HT1080 (cell line): ENCODE measurements at places on chromosomes 5 and 9.

GRCh38 chr9:127927988-127928675, 2.4 kb downstream of the PIP5KL1 start:
- DNase-seq, result no peak

DNA sequence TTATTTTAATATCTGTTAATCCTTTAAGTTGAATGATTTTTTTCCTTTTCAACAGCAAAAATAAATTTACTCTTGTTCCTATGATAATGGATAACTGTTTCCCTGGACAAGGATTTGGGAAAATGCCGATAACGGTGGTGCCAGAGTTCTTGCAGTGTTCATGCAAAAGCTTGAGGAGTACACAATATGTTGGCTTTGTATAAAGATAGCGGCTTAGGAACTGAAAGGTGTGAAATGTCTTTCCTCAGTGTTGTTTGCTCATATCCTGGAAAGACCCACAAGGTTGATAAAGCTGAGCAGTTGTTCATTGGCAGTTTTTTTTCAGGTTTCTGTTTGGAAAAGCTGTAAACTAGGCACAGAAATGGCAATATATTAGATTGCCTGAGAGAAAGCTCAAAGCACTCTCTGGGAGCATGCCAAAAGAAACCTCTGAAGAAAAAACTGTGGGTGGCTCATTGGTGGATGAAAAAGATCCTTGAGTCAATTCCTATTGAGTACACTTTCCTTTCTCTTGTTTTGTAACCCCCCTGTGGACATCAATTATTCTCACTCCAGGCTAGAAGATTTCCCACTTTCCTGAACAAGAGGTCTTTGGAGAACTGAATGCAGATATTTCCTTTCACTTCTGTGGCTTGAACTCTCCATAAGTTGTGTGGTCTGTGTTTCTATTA, 117.2 kb upstream of the RGMB start:
- DNase-seq, result no peak

GRCh38 chr9:133403766-133404453, 13.9 kb downstream of the REXO4 start:
- peak; percentile 30 for DNase-seq

DNA sequence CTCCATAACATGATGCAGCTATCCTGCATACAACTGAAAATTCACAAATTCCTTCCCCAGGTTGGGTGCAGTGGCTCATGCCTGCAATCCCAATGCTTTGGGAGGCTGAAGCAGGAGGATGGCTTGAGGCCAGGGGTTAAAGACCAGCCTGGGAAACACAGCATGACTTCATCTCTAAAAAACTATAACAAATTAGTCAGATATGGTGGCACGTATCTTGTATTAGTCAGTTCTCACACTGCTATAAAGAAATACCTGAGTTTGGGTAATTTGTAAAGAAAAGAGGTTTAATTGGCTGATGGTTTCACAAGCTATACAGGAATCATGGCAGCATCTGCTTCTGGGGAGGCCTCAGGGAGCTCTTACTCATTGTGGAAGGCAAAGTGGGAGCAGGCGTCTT, 56.4 kb upstream of the DAPK1 start:
- DNase-seq, result no peak

GRCh38 chr9:133643978-133644760, 8.0 kb downstream of the DBH start:
- DNase-seq, result no peak

DNA sequence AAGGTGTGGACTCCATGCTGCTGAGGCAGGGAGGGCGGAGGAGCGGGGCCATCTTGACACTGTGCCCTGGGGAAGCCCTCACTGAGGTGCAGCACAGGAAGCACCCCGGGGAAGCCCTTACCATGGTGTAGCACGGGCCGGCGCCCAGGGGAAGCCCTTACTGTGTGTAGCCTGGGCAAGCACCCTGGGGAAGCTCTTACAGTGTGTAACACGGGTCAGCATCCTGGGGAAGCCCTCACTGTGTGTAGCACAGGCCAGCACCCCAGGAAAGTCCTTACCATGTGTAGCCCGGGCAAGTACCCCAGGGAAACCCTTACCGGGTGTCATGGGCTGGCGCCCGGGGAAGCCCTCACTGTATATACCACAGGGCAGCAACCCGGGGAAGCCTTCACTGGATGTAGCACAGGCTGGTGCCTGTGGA, 62.6 kb upstream of the ZNF354B start:
- no peak for DNase-seq

DNA sequence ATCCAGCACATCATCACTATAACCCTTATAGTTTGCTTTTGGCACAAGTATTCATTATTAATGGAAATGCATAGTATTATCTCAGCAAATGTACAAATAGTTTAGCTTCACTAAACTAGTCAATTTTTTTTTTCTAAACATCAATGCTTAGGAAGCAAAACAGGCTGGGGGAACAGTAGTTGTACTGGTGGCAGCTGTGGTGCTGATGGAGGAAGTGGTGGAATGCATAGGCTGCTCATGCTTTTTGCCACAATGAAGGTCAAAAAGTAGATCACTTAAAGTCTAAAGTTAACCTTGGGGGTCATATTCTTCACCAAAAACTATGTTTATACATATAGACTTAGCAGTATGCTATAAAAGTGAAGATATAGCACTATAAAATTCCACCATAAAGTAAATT, 36.3 kb upstream of the CDKN2B start:
- no peak for DNase-seq

- no peak for DNase-seq
Observed at GRCh38 chr5:124554746-124555578, 191.5 kb downstream of the ZNF608 start.

DNA sequence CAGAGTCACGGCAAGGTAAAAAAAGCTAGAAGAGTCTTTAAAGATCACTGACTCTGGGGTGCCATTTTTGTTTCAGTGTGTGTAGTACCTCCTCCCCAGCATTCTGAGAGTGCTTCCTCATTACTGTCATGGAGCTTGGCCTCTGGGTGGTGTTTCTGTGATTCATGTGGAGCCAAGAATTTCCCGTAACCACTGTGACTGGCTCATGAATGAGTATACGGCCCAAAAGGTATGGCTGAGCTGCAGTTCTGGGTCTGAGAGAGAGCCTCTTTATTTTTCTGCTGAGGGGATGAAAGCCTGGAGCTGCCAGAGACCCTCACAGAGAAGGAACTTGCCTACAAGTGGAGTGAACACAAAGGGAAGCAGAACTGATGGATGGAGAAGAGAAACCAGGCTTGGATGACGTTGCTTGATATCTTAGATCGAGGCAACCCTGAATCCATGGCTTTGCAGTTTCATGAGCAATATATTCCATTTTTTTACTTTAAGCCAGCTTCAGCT, 85.6 kb downstream of the PTTG1 start:
- peak; percentile 72 for DNase-seq

DNA sequence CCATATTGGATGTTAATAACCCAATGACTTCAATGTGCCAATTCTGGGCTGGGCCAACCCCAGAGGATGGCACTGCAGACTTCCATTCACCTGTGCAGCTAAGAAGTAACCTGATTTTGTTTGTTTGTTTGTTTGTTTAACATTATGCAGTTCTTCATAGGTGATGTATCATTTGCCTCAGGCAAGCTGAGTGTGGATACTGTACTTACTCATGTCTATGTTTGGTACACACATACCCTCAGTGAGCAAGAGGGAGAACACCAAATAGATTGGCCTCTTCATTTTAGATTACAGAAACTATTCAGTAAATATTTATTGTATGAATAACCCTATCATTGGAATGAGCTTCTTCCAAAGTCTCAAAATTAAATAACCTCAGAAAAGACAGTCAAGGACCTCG, 180.2 kb upstream of the SMC2 start:
- DNase-seq, result no peak

DNA sequence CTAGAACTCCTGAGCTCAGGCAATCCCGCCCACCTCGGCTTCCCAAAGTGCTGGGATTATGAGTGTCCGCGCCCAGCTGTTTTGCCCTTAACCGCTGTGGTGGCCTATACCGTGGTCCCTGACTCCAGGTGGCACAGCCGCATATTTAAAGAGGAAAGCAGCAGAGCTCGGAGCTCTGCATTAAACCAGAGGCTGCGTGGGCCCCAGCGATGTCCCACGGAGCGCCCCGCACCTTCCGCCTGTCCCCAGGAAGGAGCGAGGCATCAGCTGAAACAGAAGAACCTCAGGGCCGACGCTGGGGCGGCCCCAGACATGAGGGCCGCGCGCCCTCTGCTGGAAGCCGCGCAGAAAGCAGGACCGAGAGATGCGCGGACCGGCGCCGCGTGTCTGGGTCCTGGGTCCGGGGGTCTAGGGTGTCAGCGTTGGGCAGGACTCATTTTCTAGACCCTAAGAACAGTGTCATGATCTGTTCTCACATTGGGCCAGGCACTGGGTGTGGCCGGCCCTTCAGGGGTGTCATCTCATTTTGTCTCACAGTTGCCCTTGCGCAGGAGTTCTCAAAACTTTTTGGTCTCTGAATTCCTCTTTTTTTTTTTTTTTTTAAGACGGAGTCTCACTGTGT, 37.7 kb downstream of the LAMC3 start:
- DNase-seq, result peak; percentile 54

DNA sequence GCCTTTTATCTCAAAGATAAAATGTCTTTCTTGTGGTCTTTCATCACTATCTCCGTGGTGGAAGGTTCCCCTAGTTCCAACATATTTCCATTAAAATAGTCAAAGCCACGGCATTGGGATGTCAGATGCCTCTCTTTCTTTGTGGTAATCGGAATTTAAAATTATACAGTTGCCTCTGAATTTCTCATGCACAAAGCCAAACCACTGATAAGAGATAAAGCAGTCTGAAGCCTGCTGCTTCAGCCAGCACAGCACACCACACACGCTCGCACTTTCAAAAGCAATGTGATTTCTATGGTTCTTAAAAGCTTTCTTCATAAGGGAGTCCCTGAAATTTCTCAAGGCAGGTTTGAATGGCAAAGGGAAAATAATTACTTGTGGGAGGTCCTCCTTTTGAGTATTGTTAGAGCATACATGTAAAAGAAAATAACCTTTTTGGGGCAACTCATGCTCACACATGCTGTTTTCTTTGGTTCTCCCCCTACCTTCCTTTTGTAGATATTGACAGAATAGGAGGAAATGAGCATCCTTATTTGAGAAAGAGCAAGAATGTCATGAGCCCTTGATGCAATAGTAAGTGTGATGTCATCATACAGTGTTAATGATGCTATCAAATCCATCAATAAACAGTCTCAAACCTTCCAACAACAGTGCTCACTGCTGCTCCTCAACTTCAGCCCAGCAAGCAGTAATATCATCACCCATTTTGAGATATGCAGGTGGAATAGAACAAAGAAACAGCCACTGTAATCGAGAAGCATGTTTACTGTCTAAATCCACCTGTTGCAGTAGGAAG, 85.7 kb upstream of the PPP1R2B start:
- DNase-seq, result no peak

- DNase-seq, result peak; percentile 23
Observed at GRCh38 chr5:59034498-59035186, 451.8 kb downstream of the RAB3C start.

DNA sequence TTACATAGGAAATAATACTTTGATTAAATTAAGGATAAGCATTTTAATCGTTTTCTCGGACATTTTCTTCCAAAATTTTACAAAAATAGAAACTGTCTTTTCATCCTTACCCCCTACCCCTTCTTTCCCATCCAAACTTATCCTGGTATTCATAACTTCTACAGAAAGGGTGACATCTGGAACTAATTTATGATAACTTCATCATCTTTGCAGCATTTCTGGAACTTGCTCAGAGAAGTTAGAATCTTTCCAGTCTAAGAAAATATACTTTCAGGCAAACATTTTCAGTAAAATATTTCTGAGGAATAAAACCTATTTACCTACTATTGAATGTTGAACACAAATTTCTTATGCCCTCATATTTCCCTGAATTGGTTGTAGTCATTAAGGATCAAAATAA, 309.0 kb downstream of the MAN2A1 start:
- DNase-seq, result no peak

- no peak for DNase-seq
Observed at GRCh38 chr5:170166101-170166500, 60.4 kb downstream of the FOXI1 start.

GRCh38 chr9:131986089-131986488, 93.6 kb downstream of the MED27 start:
- DNase-seq, result no peak

DNA sequence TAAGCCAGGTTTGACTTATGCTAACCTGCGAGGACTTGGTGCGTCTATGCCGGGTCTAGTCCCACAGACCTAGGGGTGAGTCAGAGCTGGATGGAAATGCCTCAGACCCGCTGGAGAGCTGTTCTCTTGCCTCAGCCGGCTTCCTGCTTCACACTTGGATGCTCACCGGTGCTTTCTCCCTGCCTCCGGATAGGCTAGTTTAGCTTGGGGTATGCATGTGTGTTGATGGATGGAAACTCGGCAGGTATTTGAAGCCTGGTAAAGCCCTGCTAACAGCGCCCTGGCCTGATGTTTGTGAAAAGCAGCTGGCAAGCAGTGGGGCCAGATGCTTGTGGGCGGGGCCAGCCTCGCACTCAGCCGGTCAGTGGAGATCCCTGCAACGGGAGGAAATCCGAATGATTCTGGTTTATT, 29.3 kb downstream of the PRRC2B start:
- peak; percentile 88 for DNase-seq

GRCh38 chr5:120550358-120550757, 86.3 kb downstream of the PRR16 start:
- no peak for DNase-seq

DNA sequence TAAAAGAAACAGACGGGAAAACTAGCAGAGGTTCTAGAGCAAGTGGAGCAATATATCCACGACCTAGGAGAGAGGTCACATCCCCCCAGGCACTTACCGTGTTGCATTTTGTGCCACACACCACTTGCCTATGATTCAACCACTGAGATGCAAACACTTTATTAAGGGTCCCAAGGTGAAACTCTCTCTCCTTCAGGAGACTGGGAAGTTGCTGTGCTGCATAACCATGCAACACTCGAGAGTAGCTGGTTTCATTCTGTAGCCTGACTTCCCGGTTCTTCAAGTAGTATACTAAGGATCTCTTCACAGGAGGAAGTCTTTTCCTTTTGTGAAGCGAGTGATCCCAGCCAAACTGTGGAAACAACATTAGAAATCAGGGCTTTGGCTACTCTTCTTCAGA, 1.6 kb downstream of the DCAF12 start:
- no peak for DNase-seq

DNA sequence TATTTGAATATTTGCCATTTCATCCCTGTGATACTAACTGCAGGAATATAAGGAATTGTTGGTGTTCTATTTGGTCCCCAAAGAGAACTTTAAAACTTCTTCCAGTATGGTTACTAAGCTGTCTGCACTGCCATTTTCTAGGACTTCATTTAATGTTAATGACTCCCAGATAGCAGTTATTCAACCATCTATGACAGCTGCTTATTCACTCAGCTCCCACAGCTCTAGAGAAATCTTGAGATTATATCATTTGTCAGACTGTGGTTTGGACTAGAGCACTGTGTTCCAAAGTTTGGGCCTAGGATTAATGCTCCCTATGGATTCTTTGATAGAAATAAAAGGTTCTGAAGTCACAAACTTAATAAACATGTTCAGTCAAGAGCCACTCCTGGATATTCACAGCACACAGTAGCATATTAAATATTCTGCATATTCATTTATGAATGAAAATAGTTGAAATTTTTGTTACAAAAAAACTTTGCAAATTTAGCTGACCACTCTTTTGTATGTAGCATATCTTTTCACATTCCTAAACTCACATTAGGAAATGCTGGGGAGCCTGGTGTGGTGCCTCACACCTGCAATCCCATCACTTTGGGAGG, 173.7 kb downstream of the NFIB start:
- no peak for DNase-seq

GRCh38 chr9:38234479-38235170, 157.9 kb upstream of the ALDH1B1 start:
- no peak for DNase-seq
